ENCODE measurements at places on chromosomes 2 and 18. TPM values are rescaled to one million over a fixed set of nuclear protein-coding genes. Genes with fewer than 3 reads are reported as not detected.

DNA sequence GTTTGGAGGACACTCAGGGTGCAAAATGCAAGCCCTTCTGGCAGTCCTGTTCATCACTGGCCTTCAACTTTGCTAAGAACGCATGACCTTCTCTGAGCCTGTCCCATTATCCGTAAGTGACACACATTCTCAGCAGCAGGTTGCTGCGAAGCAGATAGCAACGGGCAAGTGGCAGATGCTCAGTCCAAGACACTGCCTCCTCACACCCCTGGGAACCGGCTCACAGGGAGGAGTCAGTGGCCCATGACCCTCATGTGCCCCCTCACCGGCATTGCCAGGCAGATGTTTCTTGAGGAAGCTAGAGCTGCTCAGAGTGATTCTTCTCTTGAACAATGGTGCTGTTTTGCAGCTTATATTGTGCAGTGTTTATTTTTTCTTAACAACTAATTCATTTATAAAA is 737.2 kb upstream of the HS6ST1 start:
- DNase-seq: no peak

GRCh38 chr18:524466-524865 is 24.0 kb upstream of the COLEC12 start:
- DNase-seq: peak; percentile 58

GRCh38 chr2:31051258-31052140 is 86.7 kb downstream of the GALNT14 start:
- no peak for DNase-seq

DNA sequence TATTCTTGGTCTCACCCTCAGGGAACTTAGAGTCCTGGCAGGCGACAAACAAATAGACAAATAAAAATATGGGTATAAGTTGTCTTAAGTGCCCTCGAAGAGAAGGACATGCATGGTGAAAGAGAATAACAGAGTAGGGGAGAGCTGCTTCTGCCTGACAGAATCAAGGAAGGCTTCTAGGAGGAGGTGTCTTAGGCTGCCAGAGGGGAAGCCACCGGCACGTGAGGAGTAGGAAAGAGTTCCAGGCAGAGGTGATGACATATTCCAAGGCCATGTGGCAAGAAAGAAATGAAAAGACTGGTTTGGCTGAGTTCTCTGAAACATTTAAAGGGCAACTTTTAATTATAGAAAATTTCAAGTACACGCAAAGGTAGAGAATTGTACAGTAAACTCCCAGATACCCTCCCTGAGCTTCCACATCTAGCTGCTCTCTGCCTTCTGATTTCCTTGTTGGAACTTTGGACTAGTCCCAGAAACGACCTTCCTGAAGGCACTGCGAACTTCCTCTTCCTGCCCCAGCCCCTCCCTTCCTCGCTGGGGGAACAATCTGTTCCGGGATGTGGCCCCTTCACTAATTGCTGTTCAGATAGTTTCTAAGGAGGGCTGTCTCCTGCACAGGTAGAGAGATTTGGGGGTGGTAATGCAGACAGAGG is 91.7 kb downstream of the DYSF start:
- no peak for DNase-seq

DNA sequence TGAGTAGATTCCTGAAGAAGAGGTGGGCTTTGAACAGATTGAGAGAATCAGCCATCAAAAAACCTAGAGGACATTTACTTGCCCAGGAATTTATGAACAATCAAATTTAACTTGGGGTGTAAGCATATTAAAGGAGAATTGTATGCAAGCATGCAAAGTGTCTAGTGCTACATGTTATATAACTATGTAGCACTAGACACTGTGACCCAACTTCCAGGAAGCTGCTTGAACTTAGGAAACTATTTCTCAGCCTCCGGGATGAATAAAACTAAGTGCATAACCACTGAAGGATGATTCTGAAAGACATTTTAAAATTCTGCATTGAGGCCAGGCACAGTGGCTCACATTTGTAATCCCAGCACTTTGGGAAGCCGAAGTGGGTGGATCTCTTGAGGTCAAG is 12.4 kb downstream of the MFF start:
- no peak for DNase-seq

GRCh38 chr2:65329525-65329924 is 101.9 kb downstream of the ACTR2 start:
- no peak for DNase-seq

DNA sequence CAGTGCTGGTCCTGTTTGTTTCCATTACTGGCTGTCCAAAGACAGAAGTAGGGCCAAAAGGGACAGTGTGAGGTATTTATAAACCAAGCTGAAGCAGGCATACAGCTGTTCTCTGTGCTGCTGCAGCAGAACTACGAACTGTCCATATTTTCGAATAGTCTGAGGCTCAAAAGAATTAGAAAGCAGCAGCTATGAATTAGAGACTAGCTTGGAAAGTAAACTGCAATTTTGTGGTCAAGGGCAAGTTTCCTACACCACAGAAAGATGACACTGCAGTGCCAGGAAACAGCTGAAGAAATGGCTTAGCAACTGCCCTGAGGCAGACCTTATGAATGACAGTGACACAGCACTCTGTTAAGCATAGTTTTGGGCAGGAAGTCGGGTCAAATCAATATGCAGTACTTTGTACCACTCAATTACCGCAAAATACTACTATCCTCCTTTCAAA is 125.3 kb downstream of the TMEM131 start:
- DNase-seq: peak; percentile 64

DNA sequence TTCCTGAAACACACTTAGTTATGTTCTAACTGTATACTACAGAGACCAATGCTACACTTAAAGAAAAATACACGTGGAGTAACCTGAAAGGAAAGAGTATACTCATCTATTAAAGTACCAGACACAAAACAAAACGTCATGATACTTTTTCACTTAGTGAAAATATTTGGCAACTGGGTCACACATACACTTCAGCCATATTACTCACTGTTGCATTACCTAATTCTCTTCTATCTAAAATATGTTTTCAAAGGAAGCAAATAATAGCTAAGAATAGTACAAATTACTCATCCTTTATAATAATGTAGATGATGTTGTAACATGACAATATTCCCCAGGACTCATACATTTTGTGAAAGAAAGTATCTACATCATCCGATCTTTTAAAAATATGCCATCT is 76.5 kb upstream of the EPB41L3 start:
- no peak for DNase-seq

- DNase-seq: no peak
These were observed 74.7 kb downstream of the BMPR2 start for GRCh38 chr2:202450785-202451184.

- no peak for DNase-seq
These were observed 147.8 kb downstream of the PMAIP1 start for GRCh38 chr18:60047556-60047955.

DNA sequence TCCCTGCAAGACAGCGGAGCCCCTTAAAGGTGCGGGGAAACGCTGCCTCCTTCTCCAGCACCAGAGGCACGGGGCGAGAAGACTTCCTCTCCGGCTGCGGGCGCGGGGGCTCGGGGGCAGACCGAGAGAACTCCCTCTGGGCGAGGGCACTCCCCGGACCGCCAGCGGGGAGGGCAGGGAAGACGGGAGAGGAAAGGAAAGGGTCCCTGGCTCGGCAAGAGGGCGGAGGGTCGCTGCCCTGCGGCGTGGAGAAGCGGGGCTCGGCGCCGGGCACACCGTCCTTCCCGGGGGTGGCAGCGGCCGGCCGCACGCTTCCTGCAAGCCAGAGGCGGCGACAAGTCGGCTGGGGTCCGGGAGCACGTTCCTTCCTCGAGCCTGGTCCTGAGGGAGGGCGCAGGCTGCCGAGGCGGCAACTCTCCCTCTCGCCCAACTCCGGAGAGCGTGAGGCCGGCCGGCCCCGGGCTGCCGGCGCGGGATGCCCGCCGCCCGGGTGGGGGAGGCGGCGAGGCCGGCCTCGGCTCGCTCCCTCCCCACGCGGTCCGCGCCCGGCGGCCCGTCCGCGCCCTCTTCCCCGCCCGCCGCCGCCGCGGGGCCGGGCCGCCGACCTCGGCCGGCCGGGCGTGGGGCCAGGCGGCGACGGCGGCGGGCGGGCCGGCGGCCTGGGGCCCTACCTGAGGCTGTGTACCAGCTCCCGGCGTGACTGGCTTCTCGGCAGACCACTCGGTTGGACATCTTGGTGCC is 1.1 kb downstream of the MEMO1 start:
- DNase-seq: peak; percentile 50

DNA sequence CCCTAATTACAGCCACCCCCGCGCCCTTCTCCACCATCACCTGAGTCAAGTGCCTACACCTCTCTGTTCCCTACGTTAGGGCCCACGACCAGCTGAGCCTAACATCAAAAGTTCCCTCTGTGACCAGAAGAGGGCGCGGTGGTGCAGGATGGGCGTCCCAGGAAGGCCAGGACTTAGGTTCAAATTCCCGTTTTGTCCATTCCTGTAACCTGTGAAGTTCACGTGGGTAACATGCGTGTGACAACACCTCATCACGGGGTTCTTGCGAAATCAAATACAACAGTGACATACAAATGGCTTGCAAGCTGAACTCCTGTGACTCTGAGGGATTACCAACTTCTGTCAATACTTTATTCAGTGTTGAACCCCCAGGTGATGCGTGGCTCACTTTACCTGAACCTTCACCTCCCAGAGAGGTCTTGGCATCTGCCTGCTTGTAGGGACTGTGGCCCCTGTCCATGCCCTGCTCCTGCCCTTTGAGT is 207.9 kb downstream of the ARL4C start:
- no peak for DNase-seq

DNA sequence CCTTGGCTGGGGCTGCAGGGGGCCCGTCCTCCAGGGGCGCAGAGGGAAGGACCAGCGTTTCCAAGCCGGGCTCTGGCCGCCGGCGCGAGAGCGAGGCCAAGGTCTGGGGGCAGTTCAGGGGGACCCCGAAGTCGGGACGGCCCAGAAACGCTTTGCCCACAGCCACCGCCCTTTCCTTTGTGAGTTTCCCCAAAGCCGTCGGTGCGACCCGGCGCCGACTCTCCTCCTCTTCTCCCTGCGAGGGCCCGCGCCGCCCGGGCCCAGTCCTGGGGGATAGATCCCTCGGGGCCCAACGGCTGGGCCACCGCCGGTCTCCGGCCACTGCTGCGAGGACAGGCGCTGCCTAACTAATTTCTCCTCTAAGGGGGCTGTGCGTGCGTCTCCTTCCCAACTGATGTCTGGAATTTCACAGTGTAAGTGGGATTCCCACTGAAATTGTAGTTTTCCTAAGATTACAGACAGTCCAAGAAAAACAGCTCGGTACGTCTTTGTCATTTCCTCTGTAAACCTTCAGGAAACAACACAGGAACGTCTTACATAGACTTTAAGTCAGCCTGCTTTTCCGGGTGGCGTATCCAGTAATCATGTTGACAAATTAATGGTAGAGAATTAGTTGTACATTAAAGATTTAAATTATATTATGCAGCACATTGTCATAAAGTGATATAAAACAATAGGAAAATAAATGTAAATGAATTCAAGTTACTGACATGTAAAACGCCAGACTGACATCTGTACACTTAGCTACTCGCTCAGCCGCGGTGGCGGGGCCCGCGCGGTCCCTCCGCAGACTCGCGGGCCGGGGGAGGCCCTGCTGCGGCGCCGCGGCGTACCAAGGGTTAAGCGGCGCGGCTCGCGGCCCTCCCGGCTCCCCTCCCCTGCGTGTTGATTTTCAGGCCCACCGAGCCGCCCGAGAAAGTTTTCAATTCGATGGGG is 139.4 kb upstream of the SIX3 start:
- DNase-seq: no peak

- peak; percentile 62 for DNase-seq
These were observed 7.6 kb downstream of the SDC1 start for GRCh38 chr2:20217041-20217970.

DNA sequence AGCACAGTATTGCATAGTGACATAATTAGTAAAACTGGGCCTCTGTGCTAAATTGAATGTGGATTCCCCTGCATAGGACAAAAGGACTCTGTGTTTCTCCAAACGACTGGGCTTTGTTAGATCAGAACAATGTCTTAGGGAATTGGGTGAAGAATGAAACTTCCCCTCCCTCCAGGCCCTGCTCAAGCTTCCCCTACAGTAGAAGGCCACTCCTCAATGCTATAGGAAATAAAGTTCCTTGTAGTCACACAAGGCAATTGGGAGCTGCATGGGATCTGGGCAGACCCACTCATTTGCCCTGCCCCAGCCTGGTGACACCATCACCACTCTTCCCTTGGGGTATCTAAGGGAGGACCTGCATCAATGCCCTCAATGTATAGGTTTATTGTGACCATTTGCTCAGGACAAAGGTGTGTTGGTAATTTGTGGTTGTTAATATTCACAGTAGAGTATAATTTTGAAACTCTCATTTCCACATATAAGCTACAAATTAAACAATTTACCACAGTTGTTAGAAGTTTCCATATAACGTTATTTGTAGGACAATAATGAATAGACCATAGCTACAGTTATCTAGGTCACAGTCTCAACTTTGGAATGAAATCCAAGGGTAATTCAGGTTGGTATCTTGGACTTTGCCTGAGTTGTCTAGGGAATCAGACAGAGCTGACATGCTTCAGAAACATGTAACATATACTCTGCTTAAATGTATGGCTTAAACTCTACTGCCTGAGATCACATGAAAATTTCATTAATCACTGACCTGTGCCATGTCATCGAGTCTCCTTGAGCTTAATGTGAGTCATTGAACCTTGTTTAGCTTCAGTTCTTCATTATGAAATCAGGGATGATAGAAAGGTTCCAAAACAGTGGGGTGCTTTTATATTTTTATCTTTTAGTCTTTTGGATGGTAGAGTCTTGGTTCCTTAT is 64.8 kb upstream of the DARS1 start:
- DNase-seq: no peak

GRCh38 chr2:147826278-147827087 is 18.3 kb upstream of the ACVR2A start:
- no peak for DNase-seq

DNA sequence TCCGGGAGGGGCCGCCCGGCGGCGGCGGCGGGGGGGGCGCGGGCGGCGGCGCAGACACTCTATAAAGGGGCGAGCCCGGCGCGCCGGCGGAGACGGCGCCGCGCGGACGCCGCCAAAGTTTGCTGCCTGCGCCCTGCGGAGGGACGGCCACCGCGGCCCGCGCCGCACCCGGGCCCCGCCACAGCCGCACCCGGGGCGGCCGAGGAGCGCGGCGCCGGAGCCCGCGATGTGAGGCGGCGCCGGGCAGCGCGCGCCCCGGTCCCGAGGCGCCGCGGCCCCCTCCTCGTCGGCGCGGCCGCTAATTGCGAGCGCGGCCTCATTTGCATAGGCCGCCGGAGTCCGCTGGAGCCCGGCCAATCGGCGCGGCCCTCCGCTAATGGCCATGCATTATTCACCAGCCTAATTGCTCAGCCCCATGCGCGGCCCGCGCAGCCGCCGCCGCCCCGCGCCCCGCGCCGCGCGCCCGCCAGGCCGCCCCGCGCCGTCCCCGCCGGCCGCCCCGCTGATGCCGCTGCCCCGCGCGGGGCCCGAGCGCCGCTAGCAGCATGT is at the start of gene SALL3:
SALL3 (plus strand) TSS at position 89 of the 549 bp plus-strand sequence; CDS start at position 546, 457 bp downstream.
- DNase-seq: no peak

The CCL20 gene
- total RNA-seq: 0.95 TPM

The SIX2 gene
- 7.3 TPM for total RNA-seq

The DSC3 gene
- total RNA-seq: not detected

The DOK6 gene
- 0.09 TPM for total RNA-seq

The FOXI3 gene
- not detected for total RNA-seq

The NCK2 gene
- total RNA-seq: 30.3 TPM

The SPC25 gene
- 52.0 TPM for total RNA-seq

The FEV gene
- not detected for total RNA-seq

The RESP18 gene
- not detected for total RNA-seq

The GPR17 gene
- not detected for total RNA-seq

The FTCDNL1 gene
- 13.7 TPM for total RNA-seq

The VIT gene
- 0.98 TPM for total RNA-seq

Data from Caki2 (cell line).